ENCODE measurements at places on chromosomes 1 and 21.

GRCh38 chr1:215590779-215591491 lies 23.8 kb downstream of the KCTD3 start:
- no peak for DNase-seq

DNA sequence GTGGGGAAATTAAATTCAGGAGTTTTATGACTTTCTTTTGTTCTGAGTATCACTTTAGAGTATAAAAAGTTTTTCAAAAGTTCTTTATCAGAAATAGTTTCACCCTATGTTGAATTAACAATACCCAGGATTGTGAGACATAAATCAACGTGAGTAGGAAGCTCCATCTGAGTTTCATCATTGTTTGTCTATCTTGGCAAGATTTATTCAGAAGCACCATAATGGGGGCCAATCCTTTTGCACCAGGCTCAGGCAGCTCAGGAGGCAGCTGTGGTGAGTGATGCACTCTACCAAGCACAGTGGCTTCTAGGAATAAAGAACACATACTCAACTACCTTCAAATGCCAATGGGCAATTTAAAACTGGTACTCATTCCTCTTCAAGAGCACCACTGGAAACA lies 12.0 kb downstream of the CREG1 start:
- DNase-seq = no peak

- no peak for DNase-seq
Measured at GRCh38 chr1:111015222-111015621, 51.5 kb upstream of the LRIF1 start.

- DNase-seq = no peak
Measured at GRCh38 chr1:241615043-241615974, 24.9 kb downstream of the CHML start.

GRCh38 chr1:55938376-55938850 lies 641.0 kb downstream of the PLPP3 start:
- no peak for DNase-seq

- DNase-seq = no peak
Measured at GRCh38 chr1:27031235-27032118, 18.8 kb upstream of the TENT5B start.

- DNase-seq = no peak
Measured at GRCh38 chr1:207983044-207983635, 72.2 kb upstream of the CD34 start.

DNA sequence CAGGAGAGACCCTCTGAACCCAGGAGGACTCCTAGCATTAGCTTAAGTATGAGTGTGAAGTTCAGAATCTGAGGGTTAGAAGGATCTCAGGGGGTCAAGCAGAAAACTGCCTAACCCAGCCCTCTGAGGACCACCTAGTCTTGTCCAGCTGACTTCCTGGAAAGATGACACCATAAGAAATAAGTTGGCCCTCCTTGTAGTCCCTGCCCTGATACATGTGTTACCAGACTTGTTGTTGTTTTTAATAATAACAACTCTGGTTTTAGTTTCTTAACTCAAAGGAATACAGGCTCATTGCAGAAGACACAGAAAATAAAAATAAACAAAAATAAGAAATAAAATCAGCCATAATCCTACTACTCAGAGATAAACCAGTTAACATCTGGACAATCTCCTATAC lies 21.8 kb upstream of the SARS1 start:
- DNase-seq = no peak

GRCh38 chr1:190022709-190023108 lies 455.0 kb downstream of the BRINP3 start:
- DNase-seq = no peak

DNA sequence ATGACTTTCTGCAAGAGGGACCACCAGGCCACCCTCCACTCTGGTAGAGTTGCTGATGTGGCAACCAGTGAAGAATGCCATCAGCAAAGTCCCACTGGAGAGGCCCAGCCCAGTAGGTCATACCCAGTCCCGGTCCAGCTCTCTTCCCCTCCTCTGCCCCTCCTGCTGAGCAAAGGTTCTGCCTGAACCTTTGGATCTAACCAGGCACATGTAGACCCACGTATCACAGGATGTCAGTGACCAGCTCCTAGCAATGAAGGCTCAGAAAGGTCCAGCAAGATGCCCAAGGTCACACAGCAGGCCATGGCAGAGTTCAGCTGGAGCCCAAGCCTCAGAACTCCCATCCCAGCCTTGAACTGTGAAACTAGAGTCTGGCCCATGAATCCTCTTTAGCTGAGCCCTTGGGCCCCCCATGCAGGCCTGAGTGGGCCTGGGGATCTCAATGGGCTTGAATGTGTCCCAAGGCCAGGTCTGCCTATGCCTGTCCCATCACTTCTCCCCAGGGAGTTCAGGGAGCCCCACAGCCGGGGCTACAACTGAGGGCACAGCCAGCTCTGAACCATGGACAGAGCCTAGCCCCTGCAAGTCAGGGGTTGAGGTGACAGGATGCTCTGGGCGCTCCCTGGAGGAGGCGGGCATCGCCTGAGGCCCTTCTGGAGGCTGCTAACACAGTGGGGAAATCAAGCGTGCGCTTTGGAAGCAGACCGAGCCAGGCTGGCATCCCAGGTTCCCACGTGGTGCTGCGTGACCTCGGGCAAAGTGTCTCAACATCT lies 21.4 kb upstream of the PADI1 start:
- no peak for DNase-seq

GRCh38 chr1:155729031-155729898 lies 40.4 kb downstream of the DAP3 start:
- peak; percentile 24 for DNase-seq

GRCh38 chr1:90223401-90223800 lies 228.5 kb downstream of the ZNF326 start:
- DNase-seq = no peak

GRCh38 chr1:59928996-59929395 lies 2.4 kb upstream of the CYP2J2 start:
- no peak for DNase-seq

DNA sequence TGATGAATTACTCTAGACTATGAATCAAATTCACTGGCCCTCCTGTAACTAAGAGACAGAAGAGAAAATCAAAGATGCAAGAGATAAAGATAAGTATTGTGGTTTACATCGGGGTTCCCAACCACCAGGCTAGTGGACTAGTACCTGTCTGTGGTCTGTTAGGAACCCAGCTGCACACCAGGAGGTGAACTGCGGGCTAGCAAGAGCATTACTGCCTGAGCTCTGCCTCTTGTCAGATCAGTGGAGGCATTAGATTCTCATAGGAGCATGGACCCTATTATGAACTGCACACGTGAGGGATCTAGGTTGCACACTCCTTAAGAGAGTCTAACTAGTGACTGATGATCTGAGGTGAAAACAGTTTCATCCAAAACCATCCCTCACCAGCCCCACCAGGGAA lies 58.9 kb upstream of the DUSP10 start:
- DNase-seq = no peak

- no peak for DNase-seq
Measured at GRCh38 chr21:33069645-33069993, 322 bp upstream of the OLIG1 start.

DNA sequence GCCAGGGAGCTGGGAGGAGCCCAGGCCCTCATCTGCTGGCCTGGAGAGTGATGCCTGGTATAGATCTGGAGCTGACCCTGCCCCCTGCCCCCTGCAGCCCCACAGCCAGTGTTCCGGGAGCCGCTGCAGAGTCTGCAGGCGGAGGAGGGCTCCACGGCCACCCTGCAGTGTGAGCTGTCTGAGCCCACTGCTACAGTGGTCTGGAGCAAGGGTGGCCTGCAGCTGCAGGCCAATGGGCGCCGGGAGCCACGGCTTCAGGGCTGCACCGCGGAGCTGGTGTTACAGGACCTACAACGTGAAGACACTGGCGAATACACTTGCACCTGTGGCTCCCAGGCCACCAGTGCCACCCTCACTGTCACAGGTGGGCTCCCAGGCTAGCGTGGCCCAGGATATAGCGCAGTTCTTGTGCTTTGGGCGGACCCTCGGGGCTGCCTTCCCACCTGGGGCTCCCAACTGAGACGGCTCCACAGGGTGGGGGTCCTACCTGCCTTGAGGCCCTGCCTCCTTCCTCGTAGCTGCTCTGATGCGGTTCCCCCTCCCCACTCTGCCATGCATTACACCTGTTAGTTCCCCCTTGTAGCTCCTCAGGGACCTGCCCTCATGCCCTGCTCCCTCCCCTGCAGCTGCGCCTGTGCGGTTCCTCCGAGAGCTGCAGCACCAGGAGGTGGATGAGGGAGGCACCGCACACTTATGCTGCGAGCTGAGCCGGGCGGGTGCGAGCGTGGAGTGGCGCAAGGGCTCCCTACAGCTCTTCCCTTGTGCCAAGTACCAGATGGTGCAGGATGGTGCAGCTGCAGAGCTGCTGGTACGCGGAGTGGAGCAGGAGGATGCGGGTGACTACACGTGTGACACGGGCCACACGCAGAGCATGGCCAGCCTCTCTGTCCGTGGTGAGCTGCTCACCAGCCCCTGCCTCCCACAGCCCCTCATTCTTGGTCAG lies 98.7 kb downstream of the OBSCN start:
- DNase-seq = no peak

DNA sequence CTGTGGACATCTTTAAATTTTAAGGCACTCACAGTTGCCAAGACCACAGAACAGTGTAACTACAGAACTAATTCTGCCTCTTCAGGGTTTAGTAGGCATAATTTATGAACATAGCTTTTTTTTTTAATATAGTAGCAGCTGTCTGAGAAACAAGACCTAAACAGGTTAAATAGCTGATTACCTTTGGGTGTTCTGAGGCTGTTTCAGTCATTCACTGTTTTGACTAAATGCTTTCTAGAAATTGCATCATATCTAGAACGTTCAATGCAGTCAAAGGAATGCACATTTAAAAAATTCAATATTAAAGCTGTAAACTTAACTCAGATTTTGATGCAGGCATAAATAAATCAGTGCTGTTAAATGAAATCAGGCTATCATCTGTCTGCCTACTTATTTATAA lies 101.6 kb downstream of the BRINP3 start:
- no peak for DNase-seq

DNA sequence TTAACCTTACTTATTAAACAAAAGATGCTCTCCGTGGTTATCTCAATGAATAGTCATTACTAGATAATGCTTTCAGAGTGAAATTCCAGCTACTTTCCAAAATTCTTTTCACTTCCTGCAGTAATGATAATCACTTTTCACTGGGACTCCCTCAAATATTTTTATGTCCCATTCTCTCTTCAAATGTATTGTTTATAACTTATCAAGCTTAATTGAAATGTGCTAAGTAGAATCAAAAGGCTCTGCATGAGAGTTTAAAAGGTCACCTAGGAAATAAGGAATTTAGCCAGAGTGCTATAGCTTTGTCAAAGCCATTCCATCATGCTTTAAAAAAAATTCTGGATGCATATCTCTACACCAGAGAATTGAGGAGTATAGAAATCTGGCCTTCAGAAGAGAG lies 106.4 kb downstream of the ODF2L start:
- no peak for DNase-seq

GRCh38 chr1:211420389-211420788 lies 71.6 kb downstream of the RD3 start:
- peak; percentile 12 for DNase-seq

GRCh38 chr1:223748405-223748772 lies 36.0 kb downstream of the CAPN2 start:
- DNase-seq = no peak

- no peak for DNase-seq
Measured at GRCh38 chr21:32587651-32588050, 2.3 kb upstream of the TCP10L start.

DNA sequence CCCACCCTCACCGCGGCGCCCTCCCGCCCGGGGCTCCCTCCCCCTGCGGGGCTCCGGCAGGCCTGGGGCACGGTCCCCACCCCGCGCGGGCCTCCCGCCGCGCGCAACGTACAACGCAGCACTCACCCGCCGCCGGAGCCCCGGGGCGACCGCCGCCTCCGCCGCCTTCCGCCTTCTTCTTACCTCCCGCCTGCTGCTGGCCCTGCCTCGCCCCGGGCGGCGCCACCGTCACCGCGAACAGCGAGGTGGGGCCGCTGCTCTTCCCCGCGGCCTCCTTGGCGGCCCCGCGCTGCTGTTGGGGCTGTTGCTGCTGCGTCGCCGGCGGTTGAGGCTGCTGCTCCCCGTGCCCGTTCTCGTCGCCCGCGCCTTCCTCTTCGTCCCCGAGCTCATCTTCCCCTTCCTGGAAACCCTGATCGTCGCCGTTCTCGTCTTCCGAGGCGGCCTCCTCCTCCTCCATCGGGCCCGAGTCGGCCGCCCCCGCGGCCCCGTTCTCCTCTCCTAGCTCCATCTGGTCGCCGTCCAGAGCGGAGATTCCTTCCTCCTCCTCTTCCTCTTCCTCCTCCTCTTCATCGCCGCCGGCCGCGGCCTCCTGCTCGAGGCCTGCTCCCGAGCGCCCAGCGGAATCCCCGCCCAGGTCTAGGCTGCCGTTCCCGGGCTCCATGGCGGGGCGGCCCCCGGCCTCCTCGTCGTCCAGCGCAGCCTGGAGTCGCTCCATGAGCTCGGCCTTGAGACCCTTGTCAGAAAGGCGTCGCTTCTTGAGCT lies 671 bp downstream of the HNRNPU start:
- peak; percentile 39 for DNase-seq

GRCh38 chr1:58815069-58815685 lies 31.3 kb upstream of the JUN start:
- DNase-seq = peak; percentile 74

DNA sequence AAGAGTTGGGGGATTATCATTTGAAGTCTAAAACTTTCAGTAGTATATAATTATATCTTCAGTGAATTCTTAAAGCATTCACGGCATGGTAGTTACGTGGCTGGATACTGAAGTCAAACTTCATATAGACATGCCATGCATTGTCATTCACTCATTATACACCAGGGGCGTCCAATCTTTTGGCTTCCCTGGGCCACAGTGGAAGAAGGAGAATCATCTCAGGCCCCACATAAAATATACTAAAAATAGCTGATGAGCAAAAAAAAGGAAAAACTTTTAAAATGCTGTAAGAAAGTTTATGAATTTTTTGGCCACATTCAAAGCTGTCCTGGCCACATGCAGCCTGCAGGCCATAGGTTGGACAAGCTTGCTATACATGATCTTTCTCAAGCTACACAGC lies 43.8 kb downstream of the DENND1B start:
- no peak for DNase-seq

- no peak for DNase-seq
Measured at GRCh38 chr21:46058431-46059145, 39.3 kb upstream of the COL6A2 start.

- DNase-seq = no peak
Measured at GRCh38 chr1:244866355-244866754, 2.0 kb upstream of the HNRNPU start.

DNA sequence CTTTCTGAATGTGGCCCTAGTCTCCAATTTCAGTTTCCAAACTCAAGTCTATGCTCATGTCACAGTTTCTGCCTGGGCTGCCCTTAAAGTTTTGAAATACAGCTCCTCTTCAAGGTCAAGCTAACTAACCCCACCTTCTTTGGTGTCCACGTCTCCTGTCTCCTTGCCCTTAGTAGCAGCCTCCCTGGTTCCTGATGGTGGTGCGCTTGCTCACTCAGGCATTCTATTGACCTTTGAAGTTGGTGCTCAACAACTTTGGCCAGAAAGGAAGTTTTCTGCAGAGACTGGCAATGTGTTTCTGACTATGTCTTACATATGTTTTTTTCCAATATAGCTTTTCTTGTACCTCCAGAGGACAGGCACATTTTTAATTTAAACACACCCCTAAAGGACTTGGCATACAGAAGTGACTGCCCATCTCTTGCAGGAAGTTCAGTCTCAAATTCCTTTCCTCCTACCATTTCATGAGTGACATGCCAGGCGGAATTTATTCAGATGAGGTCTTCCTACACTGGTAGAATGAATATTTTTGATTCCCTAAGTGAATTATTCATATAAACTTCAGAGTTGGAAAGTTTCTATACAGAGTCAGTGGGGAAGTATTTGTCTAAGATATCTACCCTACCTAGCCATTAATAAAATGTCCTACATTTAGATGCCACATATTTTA lies 364.3 kb upstream of the USP24 start:
- no peak for DNase-seq
